NCI-H187 treated with DMSO at 0.1 percent for 48 hours (cell line): ENCODE measurements at places on chromosomes 1 and 21.
A peak's percentile ranks its signal among the peaks of the same experiment; 100 is the strongest.

DNA sequence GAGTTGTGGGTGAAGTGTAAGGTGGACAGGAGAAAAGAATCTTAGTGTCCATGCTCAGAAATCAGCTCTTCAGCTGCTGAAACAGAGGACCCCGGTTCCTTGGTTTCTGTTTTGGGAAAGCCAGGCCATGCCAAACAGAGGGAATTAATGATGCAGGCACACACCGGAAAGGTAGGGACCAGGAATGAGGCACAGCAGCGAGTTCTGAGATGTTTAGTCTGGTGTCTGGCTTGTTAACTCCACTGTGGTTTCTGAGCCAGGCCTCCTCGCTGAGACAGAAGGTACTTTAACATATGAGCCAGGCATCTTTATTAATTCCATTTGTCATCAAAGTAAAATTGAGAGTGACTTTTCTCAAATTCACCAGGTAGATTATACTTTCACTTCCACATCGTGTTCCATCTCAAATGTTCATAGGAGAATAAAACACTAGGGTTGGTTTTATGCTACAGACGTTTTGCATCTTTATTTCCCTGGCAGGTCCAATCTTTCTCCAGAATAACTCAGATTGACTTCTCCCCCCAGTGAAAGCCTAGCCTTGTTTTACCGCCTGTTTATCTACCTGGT is 23.5 kb downstream of the LRRC8D start:
- DNase-seq = no peak

- DNase-seq = no peak
Observed at GRCh38 chr1:40817791-40818263, 34.2 kb downstream of the KCNQ4 start.

- DNase-seq = no peak
Observed at GRCh38 chr1:111139324-111139955, 453 bp downstream of the DRAM2 start.

GRCh38 chr1:60865166-60865565 is 217.2 kb upstream of the NFIA start:
- no peak for DNase-seq

DNA sequence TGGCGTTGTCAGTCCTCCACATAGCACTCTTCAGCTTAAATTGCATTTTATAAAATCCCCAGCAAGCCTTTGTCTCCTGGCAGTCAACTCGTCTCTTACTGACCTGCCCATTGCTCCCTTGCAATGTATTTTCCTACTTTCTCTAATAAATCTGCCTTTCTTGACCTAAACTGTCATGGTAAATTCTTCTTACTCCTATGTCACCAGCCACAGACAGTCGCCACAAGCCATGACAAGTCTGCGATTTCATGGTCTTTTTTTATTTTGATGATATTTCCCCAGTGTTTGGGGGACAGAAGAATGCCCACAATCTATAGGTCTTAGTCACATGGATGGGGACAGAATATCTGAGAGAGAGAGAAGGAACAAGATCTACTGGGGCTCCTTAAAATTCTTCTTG is 8.4 kb downstream of the IFNAR2 start:
- DNase-seq = no peak

DNA sequence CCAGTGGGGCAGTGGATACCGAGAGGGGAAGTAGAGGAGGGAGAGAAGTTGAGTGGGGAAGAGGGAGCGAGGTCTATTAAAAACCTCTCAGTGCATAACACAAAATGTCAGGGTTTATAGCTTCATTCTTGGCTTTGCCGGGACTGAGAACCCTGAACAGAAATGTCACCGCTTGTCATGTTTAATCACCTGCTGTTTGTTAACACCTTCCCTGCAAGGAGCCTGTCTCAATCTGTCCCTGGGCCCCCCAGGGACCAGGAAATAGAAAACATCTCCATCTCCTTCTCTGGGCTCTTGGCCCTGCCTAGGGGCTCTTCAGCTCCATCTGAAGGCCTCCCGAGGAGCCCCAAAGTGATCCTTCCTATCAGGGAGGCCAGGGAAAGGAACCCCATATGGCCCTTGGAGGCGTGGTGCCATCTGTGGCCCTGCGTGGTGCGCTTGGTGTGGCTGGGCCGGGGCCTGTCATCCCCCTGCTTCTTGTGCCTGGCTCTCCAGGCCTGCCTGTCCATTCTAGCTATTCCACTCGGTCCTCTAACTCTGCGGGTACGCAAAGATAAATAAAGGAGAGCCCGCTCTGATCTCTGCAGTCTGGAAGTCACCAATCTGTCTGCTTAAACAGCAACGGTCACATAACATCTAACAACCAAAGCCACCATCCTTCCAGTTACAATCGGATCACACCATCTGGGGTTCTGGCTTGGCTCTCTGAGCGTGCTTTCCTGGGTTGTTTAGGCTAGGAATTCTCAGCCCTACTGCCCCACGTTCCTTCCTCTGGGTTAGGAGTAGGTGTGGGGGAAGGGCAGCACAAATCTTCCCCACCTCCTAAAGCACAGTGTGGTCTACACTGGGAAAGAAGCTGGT is 113.8 kb downstream of the CASZ1 start:
- peak; percentile 16 for DNase-seq

DNA sequence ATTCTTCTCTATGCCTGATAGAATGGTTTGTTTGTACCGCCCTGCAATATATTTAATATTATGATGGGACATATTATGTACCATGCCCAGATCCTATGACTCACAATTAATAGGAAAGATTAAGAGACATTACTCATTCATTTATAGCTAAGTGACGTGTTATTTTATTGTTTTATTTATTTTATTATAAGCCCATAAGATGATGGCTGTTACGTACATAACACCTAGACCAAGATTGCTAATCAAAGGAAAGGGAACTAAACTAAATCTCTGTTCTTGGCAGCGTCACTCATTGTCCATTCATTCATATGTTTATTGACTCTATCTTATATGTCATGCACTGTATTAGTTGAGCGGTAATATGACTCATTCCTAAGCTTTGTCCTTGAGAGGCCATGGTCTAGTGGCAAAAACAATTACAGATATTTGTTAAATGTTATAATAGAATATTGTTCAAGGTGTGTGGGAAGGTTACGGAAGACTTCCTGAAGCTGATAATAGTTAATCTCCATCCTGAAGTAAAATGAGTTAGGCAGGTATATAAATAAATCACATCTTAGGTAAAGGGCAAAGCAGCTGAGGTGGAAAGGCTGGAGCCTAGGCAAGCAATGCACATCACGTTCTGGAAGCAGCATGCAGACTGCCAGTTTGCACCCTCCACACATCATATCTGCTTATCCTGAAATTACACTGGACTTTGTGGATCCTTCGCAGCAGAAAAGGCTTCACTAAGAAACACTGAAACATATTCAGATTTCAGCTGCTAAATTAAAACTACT is 16.6 kb upstream of the CD55 start:
- DNase-seq = no peak

GRCh38 chr1:220717800-220718640 is 27.9 kb downstream of the C1orf115 start:
- no peak for DNase-seq

DNA sequence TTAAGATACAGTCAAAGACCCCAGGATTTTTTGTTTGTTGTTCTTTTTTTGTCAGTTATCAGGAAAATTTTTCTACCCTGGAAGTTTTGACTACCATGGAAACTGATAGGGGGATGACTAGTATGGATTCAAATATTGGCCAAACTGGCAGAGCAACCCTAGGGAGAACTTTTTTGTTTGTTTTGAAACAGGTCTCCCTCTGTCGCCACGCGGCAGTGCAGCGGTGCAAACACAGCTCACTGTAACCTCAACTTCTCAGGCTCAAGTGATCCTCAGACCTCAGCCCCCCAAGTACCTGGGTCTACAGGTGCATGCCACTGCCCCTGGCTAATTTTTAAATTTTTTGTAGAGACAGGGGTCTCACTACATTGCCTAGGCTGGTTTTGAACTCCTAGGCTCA is 46.6 kb downstream of the TOR3A start:
- no peak for DNase-seq

DNA sequence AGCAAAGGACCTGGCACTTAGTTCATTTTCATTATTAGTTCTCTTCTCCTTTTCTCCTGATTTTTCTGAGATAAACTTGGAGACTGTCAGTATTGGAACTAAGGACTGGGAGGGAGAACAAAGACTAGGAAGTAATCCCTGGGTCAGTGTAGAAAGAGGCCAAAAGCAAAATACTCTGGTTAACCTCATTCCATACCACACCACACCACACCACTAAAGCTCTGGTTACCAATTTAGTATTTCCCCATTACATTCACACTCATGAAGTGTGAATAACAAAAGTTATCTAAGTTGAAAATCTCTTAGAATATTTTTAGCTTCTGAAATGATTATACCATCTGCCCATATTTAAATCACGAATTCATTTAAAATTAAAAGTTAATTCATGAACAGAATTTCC is 68.9 kb upstream of the DMRTA2 start:
- no peak for DNase-seq

GRCh38 chr1:234660536-234661316 is 50.7 kb upstream of the IRF2BP2 start:
- no peak for DNase-seq

GRCh38 chr1:115501476-115501875 is 140.3 kb upstream of the VANGL1 start:
- no peak for DNase-seq

DNA sequence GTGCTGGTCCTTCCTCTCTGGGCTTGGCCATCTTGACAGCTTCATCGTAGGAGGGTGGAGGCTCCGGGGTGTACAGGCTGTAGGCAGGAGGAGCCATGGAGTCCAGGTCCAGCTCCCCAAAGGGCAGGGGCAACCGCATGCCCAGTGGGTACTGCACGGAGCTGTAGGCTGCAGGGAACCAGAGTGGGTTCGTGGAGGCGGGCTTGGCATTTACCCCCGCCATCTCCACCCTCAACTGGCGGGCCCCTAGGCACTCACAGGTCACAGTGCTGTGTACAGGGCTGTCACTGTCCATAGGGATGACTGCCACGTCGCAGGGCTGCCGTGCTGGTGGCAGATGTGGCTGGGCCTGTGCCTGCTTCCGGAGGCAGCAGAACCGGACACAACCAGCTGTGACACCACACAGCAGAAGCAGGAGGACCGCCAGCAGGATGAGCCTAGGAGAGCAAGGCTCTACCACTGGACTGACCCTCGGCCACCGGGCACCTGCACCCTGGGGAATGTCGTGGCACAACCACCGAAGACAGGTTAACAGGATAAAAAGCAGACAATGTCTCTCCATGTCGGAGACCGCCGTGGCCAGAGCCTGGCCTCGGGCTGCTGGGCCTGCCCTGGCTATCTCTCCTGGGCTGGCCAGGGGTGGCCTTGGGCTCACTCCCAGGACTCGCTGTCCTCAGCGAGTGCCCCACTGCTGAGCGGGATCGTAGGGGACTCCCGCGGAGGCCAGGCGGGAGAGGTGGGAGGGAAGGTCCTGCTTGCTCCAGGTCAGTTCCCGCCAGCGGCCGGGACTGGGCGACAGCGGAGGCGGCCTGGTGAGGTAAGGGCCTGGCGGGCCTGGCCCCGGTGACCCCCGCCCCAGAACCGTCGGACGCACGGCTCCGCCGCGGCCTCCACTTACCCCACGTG is 831 bp downstream of the TMEM52 start:
- DNase-seq = no peak
